Cerebellum (tissue), 4 donors: ENCODE measurements at places on chromosomes 12 and 14. TPM values are rescaled to one million over a fixed set of nuclear protein-coding genes. Genes with fewer than 3 reads are reported as not detected.

Gene PRMT5
- total RNA-seq = 48.2 TPM

Gene APOLD1
- 30.2 TPM for total RNA-seq

Gene RACGAP1
- 38.3 TPM for total RNA-seq

Gene EMC9
- 10.6 TPM for total RNA-seq

Gene CFAP73
- total RNA-seq = 0.54 TPM

Gene TMEM179
- 15.7 TPM for total RNA-seq

Gene RIMBP2
- total RNA-seq = 14.5 TPM

Gene RNF212B
- total RNA-seq = not detected

Gene GLS2
- total RNA-seq = 6.1 TPM

Gene LMNTD1
- 1.1 TPM for total RNA-seq

Gene ATF7IP
- total RNA-seq = 103 TPM

Gene RNASE13
- total RNA-seq = not detected

GRCh38 chr14:73233564-73233963 lies 3.7 kb upstream of the PAPLN start:
- no peak for DNase-seq

DNA sequence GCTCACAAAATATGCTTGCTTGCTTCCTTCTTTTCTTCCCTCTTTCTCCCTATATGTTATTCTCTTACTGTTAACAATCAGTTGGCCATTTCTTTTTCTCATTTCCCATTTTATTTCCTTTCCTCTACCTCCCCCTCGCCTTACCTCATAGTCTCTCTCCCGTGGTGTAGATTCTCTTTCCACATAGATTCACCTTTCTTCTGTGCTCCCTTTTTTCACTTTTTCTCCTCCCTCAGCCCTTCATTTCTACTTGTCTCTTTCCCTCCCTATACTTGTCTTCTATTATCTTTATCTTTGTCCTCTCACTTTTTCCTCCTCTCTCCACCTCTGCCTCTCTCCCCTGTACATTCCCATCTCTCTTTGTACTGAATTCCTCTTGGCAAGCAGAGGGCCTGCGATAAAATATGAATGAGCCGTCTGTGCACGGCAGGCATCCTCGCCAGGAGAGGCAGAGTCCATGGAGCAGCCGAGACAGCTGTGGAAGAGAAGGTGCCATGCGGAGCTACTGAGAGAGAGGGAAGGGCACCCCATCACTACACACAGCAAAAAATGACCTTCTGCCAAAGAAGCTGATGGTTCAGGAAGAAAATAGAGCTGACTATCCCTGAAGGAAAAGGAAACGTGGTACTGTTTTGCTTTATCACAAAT lies 12.1 kb downstream of the C14orf93 start:
- DNase-seq = no peak

GRCh38 chr12:124876171-124876570 lies 12.5 kb upstream of the SCARB1 start:
- DNase-seq = no peak

DNA sequence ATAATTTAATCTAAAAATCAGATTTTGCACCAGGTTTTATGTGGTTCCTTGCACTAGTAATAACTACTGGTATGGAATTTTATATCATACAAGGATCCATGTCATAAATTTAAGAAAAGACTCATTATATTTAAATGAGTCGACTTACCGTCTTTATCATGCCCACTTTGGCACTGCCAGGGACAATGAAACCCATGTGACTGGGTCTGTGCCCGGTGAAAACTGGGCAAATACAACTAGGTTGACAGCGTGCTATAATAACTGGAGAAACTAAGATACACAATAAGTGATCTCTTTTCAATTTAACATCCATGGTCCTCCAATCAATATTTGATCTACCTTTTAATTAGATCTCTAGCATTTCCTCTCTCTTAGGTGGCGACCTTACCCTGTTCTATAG lies 64.5 kb downstream of the ACADS start:
- no peak for DNase-seq

GRCh38 chr14:95195031-95195430 lies 37.7 kb upstream of the DICER1 start:
- no peak for DNase-seq

DNA sequence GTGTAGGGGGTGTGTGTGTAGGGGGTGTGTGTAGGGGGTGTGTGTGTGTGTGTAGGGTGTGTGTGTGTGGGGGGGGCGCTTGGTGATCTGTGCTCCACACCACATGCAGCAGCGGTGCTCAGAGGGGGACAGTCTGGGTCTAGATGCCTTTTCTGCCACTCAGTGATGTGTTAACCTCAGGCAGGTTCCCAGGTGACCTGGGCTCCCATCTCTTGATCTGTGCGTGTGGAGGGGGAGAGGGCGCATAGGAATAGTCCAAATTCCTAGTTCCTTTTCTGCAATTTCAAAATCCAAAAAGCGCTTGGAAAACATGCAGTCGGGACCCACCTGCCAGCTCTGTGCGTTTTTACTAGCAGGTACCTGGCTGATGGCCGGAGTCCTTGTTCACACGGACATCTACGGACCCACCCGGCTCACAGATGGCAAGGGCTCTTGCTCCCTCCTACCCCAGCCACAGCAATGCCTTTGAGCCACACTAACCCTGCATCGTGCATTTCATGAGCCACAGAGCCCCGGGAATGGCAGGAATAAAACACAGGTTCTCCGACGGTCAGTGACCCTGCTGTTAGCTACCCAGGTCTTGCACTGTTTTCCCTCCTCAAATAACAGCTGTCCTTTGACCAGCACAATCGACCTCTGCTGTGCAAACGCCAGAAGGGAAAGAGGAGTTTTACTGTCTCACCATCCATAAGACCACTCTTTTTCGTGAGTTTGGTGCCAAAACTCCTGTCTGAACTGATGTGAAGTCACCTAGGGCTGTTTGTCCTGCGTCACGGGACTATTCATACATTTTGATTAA lies 120.8 kb downstream of the GLT1D1 start:
- DNase-seq = no peak

GRCh38 chr14:85308531-85309300 lies 221.2 kb upstream of the FLRT2 start:
- DNase-seq = no peak

DNA sequence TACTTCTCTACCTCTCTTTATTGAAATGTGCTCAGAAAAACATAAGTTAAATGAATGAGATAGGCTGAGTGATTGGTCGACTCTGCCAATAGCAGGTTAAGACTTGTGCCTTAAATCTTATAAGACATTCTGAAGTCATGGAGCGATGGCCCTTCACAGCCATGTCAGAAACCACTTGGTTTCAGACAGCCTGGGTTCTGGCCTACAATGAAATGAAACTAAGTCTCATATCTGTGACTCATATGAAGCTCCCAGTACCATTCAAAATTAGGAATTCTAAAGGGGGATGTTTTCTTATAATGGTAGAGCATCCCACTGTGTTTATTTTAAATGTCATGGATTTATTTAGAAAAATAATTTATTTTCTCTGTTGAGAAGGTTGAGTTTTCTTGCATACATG lies 42.6 kb downstream of the PLXNC1 start:
- no peak for DNase-seq

- DNase-seq = no peak
Observed at GRCh38 chr12:122486805-122487426, 13.8 kb downstream of the ZCCHC8 start.

DNA sequence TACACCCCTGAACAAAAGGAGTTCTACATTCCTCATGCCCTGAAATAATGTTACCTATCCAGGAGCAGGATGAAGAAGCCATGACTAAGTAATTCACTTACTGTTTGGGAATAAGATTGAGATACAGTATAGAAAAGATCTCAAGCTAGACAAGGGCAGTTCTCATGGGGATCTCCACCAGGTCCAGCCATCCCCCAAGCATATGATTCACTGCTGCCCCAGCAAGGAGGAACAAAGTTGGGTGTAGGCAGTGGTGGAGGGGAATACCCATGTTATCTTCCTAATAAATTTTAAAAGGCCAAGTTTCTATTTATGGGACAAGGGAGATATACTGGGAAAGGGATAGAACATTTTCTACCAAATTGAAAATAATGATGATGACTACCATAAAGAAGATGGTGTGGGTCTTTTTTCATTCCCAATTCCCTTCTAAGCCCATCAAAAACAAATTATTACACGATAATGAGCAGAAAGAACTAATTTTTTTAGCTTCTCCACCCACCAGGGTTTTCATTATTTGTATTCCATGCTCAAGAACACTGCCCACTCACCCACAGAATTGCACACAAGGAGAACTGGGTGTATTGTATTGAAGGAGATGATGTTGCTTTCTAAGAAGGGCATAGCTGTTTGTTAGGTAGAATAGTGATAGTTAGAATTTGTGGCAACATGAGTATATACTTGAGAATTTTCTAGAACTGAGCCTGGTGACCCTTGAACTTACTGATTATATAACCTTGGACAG lies 204.6 kb downstream of the BTG1 start:
- DNase-seq = no peak

DNA sequence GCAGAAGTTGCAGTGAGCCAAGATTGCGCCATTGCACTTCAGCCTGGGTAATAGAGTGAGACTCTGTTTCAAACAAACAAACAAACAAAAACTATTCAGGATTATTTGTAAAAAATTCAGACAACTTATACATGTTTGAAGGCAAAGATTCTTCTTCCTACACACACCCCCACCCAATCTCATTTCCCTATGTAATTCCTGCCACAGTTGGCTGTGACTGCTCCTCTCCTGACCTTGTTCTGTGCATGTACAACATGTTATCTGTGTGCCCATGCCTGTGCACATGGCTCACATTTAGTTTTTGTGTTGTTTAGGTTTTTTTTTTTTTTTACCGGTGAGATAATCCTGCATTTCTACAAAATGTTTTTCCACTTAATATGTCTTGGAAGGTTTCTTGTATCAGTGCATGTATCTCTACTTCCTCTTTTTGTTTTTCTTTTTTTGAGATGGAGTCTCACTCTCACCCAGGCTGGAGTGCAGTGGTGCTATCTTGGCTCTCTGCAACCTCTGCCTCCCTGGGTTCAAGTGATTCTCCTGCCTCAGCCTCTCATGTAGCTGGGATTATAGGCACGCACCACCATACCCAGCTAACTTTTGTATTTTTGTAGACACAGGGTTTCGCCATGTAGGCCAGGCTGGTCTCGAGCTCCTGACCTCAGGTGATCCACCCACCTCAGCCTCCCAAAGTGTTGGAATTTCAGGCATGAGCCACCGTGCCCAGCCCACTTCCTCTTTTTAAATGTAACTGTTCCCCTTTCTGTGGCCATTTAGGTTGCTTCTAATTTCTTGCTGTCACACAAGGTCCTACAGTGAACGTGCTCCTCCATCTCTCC lies 8.7 kb downstream of the CFAP251 start:
- DNase-seq = no peak

DNA sequence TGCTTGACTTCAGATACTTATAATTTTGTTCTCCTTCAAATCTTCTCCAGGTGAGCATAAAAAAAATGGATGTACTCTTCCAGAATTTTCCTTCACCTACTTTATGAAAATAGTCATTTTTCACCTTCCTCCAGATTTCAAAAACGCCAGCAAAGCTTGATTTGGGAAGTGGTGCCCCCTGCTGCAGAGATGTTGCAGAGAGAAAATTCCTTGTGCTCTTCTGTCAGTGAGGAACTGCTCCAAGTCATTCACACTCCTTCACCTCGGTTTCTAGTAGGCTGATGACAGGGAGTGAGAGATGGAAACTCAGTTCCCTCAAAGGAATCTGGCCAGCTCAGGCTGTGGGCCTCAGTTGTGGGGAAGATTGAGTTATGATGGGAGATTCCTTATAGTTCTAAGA lies 24.2 kb upstream of the RNASE3 start:
- no peak for DNase-seq

GRCh38 chr14:80906336-80906735 lies 35.2 kb downstream of the CEP128 start:
- DNase-seq = no peak

- DNase-seq = no peak
Observed at GRCh38 chr14:98916036-98916435, 356.0 kb downstream of the BCL11B start.

DNA sequence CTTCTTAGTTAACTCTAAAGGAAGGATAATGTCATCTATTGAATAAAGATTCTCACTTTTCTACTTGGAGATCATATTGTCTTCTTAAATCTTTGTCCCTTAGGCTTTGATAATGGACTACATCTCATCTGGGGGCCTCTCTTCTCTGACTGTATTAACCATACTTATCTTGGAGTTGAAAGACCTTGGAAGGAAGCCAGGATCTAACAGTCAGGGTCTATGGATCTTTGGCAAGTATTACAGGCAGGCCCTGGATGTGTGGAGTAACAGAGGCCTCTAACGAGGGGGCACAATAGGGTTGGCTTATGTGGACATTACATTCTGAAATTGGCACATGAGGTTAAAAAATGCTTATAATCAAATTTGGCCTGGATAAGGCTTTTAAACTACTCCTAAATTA lies 513.8 kb downstream of the NRXN3 start:
- no peak for DNase-seq

GRCh38 chr12:18723752-18724151 lies 14.1 kb downstream of the PLCZ1 start:
- no peak for DNase-seq

- DNase-seq = no peak
Observed at GRCh38 chr14:105982664-105983063, 456.3 kb downstream of the TMEM121 start.

DNA sequence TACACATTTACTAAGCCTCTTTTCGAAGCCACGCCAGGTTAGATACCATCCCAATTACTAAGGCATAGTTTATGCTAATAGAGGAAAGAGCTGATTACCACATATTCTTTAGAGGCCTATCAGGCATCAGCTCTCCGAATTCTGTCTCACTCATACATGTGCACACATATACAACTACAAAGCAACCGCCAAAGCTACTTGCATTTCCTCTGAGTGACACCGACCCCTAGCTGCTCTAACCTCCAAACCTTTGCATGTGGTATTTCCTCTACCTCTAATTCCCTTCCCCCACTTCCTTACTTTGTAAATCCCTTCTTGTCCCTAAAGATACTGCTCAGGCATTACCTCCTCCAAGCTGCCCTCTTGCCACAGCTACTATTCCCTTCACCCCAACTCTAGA lies 107.2 kb downstream of the DUSP6 start:
- DNase-seq = no peak

DNA sequence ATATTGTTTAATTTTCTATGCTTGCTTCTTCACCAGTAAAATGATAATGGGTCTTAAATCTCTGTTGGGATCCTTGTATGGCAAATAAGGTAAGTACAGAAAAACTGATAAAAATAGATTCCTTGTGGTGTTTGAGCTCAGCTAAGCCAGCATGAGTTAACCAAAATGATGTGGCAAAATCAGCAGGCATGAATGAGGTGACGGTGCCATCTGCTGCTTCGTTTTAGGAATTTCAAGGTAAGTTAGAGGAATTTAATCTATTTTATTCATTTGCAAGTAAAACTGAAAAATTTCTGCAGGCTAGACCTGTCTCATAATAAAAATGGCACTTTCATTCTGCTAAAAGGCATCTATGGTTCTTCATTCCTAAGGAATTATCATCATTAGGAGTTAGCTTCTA lies 10.0 kb upstream of the CLEC7A start:
- peak; percentile 8 for DNase-seq
